ENCODE measurements at places on chromosomes 12 and 14.
A peak's percentile ranks its signal among the peaks of the same experiment; 100 is the strongest.

DNA sequence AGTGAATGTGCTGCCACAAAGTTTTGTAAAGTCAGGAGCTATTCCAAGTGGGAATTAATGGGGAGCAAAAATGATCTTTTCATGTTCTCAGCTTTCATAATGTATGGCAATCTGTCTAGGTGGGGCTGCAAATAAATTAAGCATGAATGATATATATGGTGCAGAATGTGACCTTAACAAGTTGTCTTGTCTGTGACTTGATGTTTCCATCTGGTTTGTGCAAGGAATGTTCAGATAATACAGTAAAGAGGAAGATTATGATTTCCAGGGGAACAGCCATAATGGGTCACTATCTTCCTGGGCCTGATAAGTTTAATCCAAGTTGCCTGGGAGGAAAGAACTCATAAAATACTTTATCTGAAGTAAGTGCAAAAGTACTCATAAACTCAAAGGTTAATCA is 1815.8 kb upstream of the FLRT2 start:
- no peak for DNase-seq

- no peak for DNase-seq
Observed at GRCh38 chr14:92652413-92653151, 95.8 kb downstream of the LGMN start.

GRCh38 chr14:21103411-21103709 is 2.5 kb downstream of the TMEM253 start:
- DNase-seq = no peak

GRCh38 chr14:105918496-105919262 is 392.3 kb downstream of the TMEM121 start:
- no peak for DNase-seq

GRCh38 chr12:125122668-125123067 is 57.4 kb downstream of the AACS start:
- DNase-seq = no peak

GRCh38 chr14:88417594-88417993 is 32.1 kb downstream of the SPATA7 start:
- DNase-seq = no peak

DNA sequence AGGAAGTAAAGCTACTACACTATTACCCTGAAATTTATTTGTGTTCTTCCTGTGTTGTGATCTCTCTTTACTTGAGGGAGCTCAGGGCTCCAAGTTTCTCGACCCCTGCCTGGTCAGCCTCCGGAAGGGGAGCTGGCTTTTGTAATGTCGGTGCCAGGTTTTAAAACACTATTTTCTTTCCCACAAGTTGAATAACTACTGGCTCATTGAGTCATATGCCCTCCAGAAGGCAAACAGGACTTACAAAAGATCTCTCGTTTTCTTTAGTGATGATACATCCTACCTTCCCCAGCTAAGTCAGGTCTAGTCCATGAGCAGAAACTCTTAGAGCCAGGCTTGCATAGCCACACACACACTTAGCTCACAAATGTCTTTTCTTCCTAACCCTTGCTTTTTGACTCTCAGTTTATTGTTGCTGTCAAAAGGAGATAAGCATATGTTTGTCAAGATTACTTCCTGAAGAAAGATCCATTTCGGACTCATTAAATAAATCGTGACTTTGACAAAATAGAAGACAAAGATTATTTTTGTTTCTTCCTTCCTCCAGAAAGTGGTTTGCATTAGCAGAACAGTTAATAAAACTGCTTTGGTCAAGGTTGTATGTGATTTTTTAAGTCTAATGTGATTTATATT is 209.8 kb upstream of the FLRT2 start:
- DNase-seq = no peak

DNA sequence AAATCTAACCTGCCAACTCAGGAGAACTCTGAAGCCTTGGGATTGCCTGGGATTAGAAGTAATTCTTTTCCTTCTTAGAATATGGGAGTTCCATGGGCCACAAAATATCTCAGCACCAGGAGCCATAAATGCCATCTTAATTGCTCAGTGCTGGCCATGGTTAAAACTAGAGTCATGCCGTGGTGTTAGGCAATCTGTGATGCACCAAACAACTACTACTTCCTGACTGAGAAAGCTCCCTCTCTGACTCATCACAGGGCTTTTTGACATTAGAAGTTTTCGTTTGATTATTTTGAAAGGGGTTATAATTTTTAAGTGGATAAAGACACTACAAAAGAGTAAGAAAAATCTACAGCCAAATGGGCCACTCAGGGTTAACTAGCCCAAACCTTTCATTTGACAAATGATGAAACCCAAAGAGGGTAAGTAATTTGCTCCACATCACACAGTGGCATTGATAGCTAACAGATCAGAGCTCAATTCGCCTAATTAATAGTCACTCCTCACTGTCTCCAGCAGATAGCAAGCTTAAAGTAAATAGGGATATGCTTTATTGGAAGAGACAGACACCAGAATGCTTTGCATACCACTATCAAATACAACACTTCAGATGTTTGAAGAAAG is 377.3 kb downstream of the EMP1 start:
- no peak for DNase-seq

GRCh38 chr14:95515080-95515489 is 1.4 kb downstream of the SYNE3 start:
- peak; percentile 52 for DNase-seq

DNA sequence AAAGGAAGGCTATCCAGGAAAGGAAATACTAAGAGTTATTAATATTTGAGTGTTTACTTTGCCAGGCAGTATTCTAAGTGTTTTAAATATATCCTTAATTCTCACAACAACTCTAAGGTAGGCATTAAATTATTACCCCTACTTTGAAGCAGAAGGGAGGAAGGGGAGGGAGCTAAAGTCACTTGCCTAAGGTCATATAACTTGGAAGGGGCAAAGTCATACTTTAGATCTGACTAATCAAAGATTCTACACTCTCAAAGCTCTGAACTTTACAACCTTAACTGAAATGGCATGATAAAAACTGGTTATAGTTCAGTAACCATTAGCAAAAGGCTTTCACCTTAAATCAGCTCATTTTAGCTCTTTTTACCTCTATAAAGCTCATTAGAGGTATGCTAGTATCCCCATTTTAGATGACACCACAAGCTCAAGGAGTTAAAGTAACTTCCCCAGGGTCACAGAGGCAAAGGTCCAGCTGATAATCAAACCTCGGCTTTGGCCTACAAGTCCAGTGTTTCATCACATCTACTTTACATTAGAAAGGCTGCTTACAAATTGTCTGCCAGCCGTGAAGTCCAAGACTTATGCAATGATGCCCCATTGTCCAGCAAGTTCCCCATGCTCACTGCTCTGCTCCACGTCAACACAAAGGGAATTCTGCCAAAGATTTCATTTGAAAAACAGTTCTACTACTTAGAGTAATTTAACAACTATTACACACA is 223.9 kb downstream of the MED13L start:
- no peak for DNase-seq

DNA sequence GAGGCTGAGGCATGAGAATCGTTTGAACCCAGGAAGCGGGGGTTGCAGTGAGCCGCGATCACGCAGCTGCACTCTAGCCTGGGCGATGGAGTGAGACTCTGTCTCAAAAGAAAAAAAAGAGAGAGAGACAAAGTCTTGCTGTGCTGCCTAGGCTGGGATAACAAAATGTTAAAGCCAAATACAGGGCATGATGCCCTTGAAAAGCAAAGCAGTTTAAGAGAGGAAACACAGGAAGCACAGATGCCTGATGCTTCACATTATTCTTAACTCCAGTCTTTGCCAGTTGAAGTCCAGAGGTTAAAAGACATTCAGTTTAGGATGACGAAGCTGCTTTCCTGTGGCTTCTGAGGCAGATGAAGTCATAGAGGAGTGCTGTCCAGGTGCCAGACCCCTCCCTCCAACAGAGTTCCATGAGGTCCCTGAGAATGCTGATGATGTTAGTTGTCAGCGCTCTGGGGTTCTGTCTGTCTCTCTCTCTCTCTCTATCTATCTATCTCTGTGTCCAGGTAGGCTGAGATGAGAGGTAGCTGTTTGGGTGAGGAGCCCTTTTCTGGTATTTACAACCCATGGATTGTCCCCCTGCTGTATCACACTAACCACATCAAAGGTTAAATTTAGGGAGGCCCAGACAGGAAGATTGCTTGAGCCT is 4.9 kb upstream of the MRPL52 start:
- no peak for DNase-seq

- no peak for DNase-seq
Observed at GRCh38 chr14:103733651-103734050, 18.0 kb downstream of the ZFYVE21 start.

DNA sequence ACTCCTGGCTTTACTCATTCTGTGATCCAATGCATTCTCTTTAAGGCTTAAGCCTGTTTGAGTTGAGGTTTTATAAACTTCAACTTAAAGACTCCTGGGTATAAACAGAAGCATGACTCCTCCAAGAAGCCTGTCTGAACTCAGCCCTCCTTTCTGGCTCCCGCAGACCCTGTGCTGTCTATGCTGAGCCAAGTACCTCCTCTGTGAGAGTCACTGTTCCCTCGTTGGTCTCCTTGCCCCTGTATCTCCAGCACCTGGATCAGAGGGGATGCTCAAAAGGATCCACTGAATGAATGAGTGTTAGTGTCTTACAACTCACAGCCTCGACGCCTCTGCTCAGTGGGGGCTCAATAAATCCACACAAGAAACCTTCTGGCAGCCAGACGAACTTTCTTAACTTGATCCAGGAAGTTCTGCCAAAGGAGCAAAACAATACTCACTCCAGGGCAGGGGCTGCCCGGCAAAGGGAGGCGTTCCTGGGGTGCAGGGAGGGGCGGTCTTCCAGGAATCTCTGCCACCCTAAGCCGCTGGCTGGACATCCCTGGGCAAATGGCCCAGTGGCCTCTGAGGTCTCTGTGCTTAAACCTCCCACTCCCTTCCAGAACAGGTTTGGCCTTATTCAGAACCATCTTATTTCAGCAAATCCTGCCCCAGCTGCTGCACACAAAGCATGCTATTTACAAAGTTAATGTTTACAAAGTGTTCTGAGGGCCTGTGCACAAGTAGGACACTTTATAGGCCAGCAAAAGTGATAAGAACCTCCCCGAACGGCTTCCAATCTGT is 32.9 kb downstream of the MAP1LC3B2 start:
- no peak for DNase-seq

DNA sequence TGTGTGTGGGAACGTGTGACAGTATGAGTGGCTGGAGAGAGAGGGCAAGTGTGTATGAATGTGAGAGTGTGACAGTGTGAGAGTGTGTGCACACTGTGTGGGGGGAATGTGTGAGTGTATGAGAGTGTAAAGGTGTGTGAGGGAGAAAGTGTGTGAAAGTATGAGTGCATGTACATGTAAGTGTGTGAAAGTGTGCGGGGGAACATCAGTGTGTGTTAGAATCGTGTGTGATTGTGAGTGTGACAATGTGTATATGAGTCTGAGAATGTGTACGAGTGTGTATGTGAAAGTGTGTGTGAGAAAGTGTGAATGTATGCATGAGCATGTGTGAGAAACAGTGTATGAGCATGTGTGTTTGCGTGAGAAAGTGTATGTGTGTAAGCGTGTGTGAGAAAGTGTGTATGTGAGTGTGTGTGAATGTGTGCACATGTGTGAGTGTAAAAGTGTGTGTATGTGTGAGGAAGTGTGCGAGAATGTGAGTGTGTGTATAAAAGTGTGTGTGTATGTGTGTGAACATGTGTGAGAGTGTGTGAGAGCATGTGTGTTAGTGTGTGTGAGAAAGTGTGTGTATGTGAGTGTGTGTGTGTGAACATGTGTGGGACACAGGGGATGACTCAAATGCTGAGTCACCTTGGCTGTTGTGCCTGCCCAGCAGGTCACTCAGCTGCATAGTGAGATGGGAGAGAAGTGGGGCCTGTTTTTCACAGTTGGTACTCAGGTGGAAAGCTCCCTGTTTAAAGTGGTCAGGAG is 220.5 kb upstream of the TBX3 start:
- DNase-seq = no peak

GRCh38 chr12:55704824-55705718 is 2.6 kb downstream of the ITGA7 start:
- no peak for DNase-seq

DNA sequence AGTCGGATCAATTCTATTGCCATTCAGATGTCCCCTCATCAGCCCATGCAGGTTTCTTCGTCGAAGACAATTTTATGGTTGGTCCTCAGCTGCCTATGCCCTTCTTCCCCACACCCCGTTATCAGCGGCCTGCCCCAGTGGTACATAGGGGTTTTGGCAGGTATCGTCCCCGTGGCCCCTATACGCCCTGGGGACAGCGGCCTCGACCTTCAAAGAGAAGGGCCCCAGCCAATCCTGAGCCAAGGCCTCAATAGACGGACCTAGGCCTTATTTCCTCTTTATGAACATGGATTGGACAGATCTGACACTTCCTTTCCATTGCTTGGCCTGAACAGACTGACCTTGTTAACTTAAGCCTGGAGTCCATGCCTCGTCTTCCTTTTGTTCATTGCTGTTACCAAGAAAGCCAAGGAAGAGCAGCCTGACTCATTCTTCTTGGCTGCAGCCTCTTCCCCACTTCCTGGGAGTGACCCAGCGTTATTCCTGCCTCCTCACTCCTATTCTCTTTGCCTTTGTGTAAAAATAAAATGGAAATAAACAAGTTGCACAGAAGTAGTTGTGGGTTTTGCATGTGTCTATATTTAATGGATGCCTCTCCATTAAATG is 156.5 kb upstream of the AMIGO2 start:
- no peak for DNase-seq

- no peak for DNase-seq
Observed at GRCh38 chr12:69097619-69098368, 141.6 kb upstream of the CPSF6 start.

GRCh38 chr12:54561164-54561563 is 11.8 kb downstream of the PDE1B start:
- no peak for DNase-seq

GRCh38 chr14:44438221-44438620 is 68.9 kb downstream of the FSCB start:
- DNase-seq = peak; percentile 84
